ENCODE measurements at places on chromosomes 16 and 17.

DNA sequence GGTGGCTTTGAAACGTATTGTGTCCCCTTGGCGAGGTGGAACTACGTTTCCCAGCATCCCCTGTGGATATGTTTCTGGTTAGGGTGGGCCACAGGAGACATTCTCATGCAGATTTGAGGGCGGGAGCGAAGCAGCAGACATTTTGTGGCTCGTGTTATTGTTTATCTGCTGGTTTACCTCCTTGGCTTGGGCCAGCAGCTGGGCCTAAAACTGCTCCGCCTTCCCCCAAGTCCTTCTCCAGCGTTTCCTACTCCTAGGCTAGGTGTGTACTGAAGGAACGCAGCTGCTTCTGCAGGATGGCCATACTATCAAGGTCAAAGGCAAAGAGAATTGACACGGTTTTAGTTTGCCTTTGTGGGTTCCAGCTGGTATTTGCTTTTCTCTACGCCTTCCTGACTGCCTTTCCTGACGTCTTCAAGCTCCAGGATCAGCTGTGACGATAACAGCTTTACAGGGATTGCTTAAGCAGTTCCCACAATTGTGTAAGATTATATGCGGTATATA is 17.2 kb upstream of the WSB1 start:
- DNase-seq = no peak

DNA sequence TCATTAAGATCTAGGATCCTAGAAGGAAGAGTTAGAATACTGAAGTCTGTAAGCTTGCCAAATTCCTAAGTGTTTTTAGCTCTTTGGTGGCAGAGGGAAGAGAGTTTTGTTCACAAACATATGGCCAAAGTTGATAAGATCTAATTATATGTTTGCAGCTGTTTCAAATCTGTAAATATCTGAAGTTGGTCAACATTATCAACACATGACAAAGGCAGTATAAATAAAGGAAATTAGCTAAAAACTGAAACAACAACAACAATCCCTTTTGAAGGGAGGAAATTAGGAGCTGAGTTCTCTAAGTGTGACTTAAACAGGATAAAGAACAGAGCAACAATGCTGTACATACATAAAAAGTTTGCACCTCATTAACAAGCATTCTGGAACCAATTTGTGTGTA is 208.7 kb downstream of the KCNJ2 start:
- no peak for DNase-seq

DNA sequence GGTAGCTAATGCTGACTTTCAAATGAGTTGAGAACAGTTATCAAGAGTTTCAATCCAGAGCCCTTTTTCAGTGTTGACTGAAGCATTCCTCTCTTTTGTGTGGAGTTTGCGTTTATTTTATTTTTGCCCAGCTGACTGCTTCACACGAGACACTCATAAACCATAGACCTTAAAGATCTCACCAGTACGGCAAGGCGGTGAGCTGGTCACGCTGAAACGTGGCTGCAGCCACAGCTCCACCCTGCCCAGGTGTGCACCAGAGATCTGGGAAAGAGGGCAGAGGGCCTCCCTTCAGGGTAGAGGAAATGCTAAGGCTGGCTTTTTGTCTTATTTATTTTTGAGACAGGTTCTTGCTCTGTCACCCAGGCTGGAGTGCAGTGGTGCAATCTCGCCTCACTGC is 112.2 kb downstream of the AATF start:
- no peak for DNase-seq

DNA sequence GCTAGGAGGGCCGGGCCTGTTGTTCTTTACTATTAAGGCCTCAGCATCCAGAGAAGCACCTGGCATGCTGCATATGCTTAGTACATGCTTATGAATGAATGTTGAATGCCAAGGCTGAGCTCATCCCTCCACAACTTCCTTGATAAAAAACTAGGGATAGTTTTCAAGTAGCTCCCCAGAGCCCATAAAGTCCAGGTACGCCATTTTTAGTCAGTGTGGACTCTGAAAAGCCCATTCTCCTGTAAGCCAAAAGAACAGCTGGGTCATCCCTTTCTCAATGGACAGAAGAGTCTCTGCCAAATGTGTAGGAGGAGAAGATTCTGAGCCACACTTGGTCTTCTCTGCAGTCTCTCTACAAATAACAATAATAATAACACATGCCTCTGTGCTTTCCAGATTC is 8.9 kb upstream of the ITGB3 start:
- no peak for DNase-seq

DNA sequence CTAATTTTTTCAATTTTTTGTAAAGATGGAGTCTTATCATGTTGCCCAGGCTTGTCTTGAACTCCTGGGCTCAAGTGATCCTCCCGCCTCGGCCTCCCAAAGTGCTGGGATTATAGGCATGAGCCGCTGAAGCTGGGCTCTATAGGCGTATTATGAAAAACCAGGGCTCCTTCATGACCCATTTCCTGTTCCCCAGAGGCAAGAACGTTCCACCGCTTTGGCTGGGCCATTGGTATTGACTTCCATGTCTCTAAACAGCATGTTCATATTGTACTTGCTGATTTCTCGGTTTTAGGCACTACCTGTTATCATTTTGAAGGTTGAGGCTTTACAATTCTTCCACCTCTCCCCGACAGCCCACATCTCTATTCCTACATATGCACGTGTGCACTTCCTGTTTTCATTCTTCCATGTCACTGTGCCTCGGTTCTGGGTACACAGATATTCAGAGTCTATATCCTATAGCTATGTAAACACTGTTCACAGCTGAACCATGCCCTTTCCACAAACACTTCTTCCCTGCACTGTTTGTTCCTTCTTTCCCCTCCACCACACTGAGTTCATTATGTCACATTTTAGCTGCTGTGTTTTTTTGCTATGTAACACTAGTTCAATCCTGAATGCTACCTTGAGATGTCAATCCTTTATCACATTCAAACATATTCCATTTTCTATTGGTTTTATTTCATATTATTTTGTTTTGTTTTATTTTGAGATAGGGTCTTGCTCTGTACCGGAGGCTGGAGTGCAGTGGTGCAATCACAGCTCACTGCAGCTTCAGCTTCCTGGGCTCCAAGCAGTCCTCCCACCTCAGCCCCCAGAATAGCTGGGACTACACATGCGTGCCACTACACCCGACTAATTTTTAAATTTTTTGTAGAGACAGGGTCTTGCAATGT is 16.8 kb upstream of the MAPK3 start:
- no peak for DNase-seq

- DNase-seq = no peak
Observed at GRCh38 chr17:18323007-18323406, 7.9 kb downstream of the SMCR8 start.

- no peak for DNase-seq
Observed at GRCh38 chr17:58507123-58507634, 7.3 kb downstream of the MTMR4 start.

- DNase-seq = no peak
Observed at GRCh38 chr16:80231888-80232287, 308.9 kb upstream of the DYNLRB2 start.

DNA sequence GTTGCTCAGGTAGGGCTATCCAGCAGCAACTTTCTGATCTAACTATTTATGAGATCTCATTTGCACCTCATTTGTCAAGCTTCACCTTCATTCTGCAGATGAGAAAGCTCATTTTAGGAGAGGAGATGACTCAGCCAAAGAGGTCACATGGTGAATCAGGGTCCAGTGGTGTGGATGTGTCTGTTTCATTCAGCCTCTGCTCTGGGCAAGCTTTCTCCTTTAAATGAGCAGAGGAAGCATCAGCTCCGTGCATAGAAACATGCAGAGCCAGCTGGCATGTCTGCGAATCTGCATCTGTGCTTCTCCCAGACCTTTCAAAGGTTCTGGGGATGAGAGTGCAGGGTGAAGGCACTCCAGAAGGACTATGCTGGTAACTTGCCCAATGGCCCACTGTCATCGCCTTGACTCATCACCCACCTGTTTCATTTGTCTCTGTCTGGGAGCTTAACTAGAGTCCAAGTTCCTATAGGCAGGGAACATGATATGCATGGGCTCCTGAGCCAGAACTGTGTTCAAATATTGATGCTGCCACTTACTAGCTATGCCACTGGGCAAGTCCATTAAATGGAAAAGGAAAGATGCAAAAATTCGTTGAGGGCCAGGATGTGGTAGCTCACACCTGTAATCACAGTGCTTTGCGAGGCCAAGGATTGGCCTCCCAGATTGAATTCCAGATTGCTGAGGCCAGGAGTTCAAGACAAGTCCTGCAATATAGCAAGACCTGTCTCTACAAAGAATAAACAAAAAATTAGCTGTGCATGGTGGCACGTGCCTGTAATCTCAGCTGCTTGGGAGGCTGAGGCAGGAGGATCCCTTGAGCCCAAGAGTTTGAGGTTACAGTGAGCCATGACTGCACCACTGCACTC is 67.1 kb upstream of the NLK start:
- no peak for DNase-seq

GRCh38 chr16:22861580-22861979 is 47.6 kb downstream of the HS3ST2 start:
- DNase-seq = no peak

DNA sequence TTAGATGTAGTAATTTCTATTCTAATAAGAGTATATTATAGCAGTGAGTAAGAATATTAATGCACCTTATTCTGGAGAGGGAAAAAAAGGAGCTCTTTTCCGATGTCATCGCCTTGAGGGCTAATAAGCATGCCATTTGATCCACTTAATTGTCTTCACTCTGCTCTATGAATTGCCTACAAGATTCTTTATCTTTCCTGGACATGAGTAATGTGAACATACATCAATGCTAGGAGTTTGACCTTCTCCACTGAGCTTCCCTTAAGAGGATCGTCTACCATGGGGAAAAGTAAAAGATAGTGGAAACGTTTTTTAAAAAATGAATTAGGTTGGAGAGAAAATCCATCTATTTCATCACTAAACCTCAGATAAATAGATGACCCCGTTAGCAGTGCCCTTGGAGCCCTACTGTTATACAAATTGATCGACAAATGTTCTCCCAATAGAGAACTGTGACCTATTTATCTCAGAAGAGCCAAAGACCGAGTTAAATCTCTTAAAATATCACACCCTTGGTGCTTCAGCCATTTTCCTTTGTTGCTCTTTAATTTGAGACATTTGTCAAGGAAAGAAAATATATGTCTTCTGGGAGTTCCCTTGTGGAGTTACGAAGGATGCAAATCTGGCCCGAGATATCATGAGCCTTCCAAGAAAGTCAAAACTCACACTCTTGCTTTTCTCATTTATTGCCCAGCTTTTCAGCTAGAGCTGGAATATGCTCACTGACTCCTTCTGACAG is 898.5 kb downstream of the KCNJ2 start:
- DNase-seq = no peak

DNA sequence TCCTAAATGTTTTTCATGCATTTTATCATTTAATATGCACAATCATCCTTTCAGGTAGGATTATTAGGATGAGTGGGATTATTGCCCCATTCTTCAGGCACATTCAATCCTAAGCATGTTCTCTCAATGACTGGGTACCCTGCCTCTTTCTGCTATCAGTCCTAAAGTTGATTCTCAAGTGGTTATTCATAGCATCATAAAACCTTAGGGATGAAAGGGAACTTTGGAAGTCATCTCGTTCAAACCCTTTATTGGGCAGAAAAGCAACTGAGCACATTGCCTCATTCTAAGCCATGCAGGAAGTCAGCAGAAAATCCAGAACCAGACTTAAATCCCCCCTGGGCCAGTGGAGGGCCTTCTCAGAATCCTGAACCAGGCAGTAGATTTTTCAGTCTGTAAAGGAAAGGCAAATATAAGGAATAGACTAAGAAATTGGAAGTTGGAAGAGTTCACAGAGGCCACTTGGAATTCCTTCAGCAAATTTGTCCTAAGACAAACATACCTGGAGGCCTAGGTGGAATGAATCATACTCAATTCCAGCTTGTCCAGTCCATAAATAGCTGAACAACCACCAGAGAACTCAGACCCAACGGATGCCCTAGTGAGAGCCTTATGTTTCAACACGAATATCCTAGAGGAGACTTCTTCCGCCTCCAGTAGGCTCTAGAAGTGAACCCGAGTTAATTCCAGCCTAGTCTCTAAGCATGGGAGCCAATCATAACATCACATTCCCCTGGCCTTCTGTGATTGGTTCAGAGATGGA is 62.7 kb downstream of the IRX6 start:
- DNase-seq = no peak

- DNase-seq = no peak
Observed at GRCh38 chr17:40461732-40462342, 18.6 kb downstream of the IGFBP4 start.

- DNase-seq = no peak
Observed at GRCh38 chr16:17302620-17303019, 168.1 kb downstream of the XYLT1 start.

GRCh38 chr17:77745702-77746101 is 212.8 kb upstream of the TNRC6C start:
- DNase-seq = no peak

GRCh38 chr17:47816111-47816735 is 5.4 kb downstream of the OSBPL7 start:
- no peak for DNase-seq
